Mammary epithelial cell (primary cell): ENCODE measurements at places on chromosomes 4 and X. TPM values are rescaled to one million over a fixed set of nuclear protein-coding genes. Genes with fewer than 3 reads are reported as not detected.

The AR gene
- not detected in 2 replicates for total RNA-seq

The NPY1R gene
- total RNA-seq, result not detected in 2 replicates

The DSPP gene
- total RNA-seq, result not detected

The STATH gene
- not detected in 2 replicates for total RNA-seq

The FAM241A gene
- 8.1 and 8.7 TPM in 2 replicates for total RNA-seq

The GAGE13 gene
- not detected in 2 replicates for total RNA-seq

The SLC2A9 gene
- total RNA-seq, result 86.4 and 93.2 TPM in 2 replicates

The RHOH gene
- total RNA-seq, result not detected in 2 replicates

The LETM1 gene
- 76.6 and 79.6 TPM in 2 replicates for total RNA-seq

The ASB12 gene
- not detected for total RNA-seq

The GLA gene
- 13.4 and 28.8 TPM in 2 replicates for total RNA-seq

The C1QTNF7 gene
- not detected in 2 replicates for total RNA-seq

The GAGE12J gene
- not detected in 2 replicates for total RNA-seq

The COX7B2 gene
- not detected for total RNA-seq

The ADH1A gene
- not detected for total RNA-seq

The CLGN gene
- not detected in 2 replicates for total RNA-seq

The SLBP gene
- total RNA-seq, result 38.0 TPM

The EGF gene
- total RNA-seq, result 4.7 TPM

The FAM114A1 gene
- total RNA-seq, result 42.9 and 69.0 TPM in 2 replicates

The TMA16 gene
- 24.0 TPM for total RNA-seq

The FMR1NB gene
- total RNA-seq, result not detected

The JCHAIN gene
- 0.33 TPM for total RNA-seq

The ATOH1 gene
- not detected for total RNA-seq

The TMEM150C gene
- total RNA-seq, result 0.16 and 0.59 TPM in 2 replicates

The MAGEB10 gene
- total RNA-seq, result not detected

The CT45A10 gene
- total RNA-seq, result not detected in 2 replicates

The GPR82 gene
- not detected for total RNA-seq

The OCIAD2 gene
- 111 and 138 TPM in 2 replicates for total RNA-seq

The IL2 gene
- not detected for total RNA-seq

The REPS2 gene
- total RNA-seq, result 11.2 TPM

The PPP4R3C gene
- not detected in 2 replicates for total RNA-seq

The ZAR1 gene
- not detected for total RNA-seq

The PNMA6A gene
- total RNA-seq, result 0.14 TPM in 1 of 2 replicates, not detected in the other

The NAP1L3 gene
- 0.21 and 0.42 TPM in 2 replicates for total RNA-seq

The TEX11 gene
- not detected for total RNA-seq

The SLITRK2 gene
- not detected in 2 replicates for total RNA-seq

The IBSP gene
- total RNA-seq, result not detected

The MAPK10 gene
- total RNA-seq, result 10.0 TPM

The GAGE2A gene
- not detected for total RNA-seq

The ACE2 gene
- total RNA-seq, result 0.31 TPM in 1 of 2 replicates, not detected in the other

The FMR1 gene
- total RNA-seq, result 34.9 and 36.3 TPM in 2 replicates

The MXRA5 gene
- 2.9 and 8.2 TPM in 2 replicates for total RNA-seq

The AMOT gene
- total RNA-seq, result 0.09 TPM in 1 of 2 replicates, not detected in the other

The TMEM175 gene
- total RNA-seq, result 12.0 TPM

The CENPVL2 gene
- total RNA-seq, result not detected in 2 replicates

The MTTP gene
- not detected in 2 replicates for total RNA-seq

The CT55 gene
- total RNA-seq, result not detected

The CENPI gene
- total RNA-seq, result 2.9 and 13.9 TPM in 2 replicates

The DCLK2 gene
- 0.67 TPM for total RNA-seq

The PYURF gene
- total RNA-seq, result 65.1 and 83.4 TPM in 2 replicates

The GATA1 gene
- total RNA-seq, result not detected

The GYPE gene
- not detected for total RNA-seq

The UGDH gene
- total RNA-seq, result 69.0 TPM

The ARSD gene
- 16.6 and 17.7 TPM in 2 replicates for total RNA-seq

The CSAG3 gene
- not detected for total RNA-seq

The SLC4A4 gene
- total RNA-seq, result not detected in 2 replicates

The TMPRSS11B gene
- total RNA-seq, result not detected in 2 replicates
